ENCODE measurements at places on chromosomes 1 and 21. TPM values are rescaled to one million over a fixed set of nuclear protein-coding genes. Genes with fewer than 3 reads are reported as not detected.
A peak's percentile ranks its signal among the peaks of the same experiment; 100 is the strongest.

DNA sequence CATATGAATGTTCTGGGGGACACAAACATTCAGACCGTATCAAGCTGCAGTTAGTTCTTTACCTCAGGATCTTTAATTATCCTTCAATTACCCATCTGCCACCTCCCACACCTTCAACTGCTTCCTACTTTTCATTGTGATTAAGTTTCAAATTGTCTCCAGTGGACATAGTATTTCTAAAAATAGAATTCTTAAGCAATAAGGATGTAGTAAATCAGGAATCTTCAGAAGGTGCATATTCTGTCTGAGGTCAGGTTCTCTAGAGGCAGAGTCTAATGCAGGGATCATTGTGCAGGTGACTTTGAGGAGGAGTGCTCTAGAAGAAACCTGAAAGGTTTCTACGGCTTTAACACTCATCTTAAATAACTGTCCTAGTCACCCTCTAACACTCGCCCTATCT is 102.6 kb upstream of the PPP2R5A start:
- ATAC-seq, result no peak

DNA sequence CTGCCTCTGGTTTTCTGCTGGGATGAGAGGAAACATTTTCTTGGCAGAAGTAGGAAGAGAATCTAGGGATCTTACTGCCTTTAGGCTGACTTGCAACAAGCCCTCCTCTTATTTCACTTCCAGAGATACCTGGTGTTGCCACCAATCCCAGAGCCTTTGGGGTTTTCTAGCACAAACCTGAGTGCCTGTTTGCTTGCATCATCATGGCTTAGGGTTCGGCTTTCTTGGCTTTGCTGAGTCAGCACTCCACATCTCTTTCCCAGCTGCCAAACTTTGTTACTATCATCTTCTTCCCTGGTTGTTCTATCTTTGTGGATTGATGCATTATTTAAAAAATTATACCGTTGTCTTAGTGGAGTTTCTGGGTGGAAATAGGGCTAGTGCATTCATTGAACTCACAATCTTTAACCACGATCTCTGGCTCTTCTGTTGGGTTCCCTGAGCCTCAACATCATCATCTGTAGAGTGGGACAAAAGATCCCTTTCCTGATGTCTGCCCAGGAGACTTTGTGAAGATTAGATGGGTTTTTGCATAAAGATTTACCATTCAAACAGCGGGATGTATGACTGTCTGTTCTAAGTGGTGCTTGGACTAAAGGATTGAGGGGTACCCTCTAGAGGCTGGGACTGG is 76.6 kb upstream of the SELENON start:
- no peak for ATAC-seq

DNA sequence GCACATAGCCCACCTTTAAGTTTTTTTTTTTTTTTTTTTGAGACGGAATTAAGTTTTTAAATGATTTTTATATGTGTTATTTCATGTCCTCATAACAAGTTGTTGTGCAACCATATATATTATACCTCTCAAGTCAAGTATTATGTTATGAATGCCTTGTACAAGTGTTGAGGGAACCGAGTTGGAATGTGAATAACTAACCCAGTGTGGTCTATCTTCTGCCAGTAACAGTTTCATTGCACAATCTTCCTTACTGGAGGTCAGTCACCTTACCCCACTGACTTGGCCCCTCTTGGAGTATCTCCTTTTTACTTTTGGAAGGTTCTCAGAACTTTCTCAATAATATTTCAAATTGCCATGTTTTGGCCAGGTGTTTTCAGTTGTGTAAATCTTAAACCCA is 201.9 kb downstream of the CACNA1E start:
- no peak for ATAC-seq

DNA sequence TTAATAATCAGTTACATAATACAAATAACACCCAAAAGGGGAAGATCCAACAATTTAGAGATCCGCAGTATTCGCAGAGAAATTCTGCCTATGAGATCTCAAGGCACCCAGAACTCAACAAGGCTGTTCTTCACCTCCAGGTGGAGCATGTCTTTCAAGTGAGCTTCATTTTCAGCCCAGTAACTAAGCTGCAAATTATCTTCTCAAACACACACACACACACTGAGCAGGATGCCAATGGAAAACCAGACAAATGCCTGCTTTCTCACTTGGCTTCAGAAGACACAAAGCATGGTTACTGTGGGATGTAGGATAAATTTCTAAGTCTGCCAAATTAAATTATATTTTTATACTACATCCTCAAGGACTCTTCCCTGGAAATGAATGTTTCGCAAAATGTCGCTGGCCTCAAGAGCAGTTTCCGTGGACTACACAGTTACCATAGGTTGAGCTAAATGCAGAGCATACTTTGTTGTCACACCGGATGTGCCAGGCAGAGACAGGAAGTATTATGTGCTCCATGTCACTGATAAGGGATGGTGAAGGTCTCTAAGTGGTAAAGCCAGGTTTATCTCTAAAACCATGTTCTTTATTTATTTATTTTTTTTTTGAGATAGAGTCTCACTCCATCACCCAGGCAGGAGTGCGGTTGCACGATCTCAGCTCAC is 30.3 kb downstream of the UBR4 start:
- ATAC-seq, result no peak

DNA sequence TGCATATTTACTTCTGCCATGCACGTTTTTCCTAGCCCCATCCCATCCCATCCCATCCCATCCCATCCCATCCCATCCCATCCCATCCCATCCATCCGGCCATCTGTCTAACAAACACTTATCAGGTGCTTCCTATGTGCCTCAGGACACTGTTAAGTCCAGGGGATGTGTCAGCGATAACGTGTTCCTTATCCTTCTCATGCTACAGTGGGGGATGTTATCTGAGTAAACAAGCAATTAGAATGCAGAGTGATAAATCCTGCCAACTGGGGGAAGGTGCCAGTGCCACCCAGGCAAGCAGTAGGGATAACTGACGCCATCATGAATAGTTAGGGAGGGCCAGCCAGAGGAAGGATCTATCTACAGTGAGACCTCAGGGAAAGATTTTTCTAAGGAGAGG is 304.2 kb downstream of the CAMTA1 start:
- peak; percentile 90 for ATAC-seq

Gene NOL9
- total RNA-seq, result 28.1 TPM

Data from motor neuron (in vitro differentiated cells).